ENCODE measurements at places on chromosomes 7 and 10.

GRCh38 chr7:50304911-50305582 is 531 bp downstream of the IKZF1 start:
- DNase-seq = no peak

DNA sequence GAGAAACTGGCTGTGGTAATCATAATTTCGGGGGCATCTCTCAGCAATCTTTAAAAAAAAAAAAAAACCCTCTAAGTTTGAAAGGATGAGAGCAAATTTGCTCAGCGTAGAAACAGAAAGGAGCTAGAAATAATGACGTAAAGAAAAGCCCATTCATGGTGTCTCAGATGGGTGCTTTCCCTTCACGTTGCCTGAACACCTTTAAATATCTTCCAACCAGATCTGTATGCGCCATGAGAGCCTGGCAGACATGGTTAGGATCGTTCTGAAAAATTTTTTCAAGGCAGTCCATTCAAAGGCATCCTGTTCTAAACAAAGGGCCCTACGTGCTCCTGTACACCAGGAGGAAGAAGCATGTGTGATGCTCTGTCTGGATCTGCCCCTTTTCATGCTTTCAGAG is 141.2 kb upstream of the C1QL3 start:
- DNase-seq = no peak

- no peak for DNase-seq
Observed at GRCh38 chr10:127834221-127834620, 58.5 kb downstream of the CLRN3 start.

DNA sequence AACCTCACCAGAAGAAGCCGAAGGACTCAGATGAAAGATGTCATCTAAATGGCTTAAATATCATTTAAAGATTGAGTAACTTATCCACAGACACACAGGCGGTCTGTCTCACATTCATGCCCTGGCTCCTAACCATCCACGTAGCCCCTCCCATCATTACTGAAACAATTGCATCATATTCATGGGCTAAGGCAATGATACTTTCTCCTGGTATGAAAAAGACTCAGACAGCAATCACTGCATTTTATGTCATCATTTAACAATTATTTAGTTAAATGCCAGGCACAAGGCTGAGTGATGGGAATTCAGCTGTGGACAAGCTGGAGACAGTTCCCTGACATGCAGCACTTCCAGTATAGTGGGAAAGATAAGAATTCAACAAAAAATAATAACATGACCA is 11.2 kb upstream of the TECTB start:
- DNase-seq = no peak

GRCh38 chr10:61400524-61400923 is 52.7 kb downstream of the TMEM26 start:
- DNase-seq = no peak

GRCh38 chr7:81873559-81873958 is 103.7 kb upstream of the HGF start:
- no peak for DNase-seq

GRCh38 chr10:70280099-70280498 is 3.7 kb downstream of the NPFFR1 start:
- no peak for DNase-seq

- DNase-seq = no peak
Observed at GRCh38 chr7:92634924-92635519, 44.8 kb upstream of the FAM133B start.

DNA sequence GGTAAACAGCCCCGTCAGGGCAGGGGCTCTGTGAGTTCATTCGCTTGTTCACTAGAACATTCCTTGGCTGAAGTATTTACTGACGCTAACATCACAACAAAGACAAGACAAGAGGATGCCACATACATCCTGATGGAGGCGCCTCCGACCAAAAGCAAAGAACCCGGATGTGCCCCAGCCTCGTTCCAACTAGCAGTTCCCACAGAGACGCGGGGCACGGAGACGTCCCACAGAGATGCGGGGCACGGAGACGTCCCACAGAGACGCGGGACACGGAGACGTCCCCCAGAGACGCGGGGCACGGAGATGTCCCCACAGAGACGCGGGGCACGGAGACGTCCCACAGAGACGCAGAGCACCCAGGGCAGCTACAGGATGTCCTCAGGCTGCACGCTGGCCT is 35.4 kb upstream of the CFAP46 start:
- no peak for DNase-seq

- no peak for DNase-seq
Observed at GRCh38 chr10:86446440-86446839, 75.2 kb downstream of the WAPL start.

GRCh38 chr7:93203496-93203895 is 22.8 kb downstream of the HEPACAM2 start:
- no peak for DNase-seq

- no peak for DNase-seq
Observed at GRCh38 chr7:143265017-143265693, 1.9 kb downstream of the GSTK1 start.

DNA sequence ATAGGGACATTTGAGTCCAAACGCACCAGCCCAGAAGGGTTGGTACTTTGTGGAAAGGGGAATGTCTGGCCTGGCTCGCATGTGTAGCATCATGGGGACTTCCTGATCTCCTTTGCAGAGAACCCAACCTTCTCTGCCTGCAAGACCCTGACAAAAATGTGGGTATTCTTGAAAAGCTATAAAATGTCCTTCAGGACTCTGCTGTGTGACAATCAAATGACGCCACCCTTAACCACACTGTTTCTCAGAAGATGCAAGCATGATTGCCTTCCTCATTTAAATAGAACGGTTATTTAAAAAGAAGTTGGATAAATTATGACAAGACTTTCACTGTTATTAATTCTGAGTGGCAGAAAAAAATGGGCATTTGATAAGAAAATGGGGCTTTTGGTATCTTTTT is 15.1 kb upstream of the GPR15LG start:
- DNase-seq = no peak

DNA sequence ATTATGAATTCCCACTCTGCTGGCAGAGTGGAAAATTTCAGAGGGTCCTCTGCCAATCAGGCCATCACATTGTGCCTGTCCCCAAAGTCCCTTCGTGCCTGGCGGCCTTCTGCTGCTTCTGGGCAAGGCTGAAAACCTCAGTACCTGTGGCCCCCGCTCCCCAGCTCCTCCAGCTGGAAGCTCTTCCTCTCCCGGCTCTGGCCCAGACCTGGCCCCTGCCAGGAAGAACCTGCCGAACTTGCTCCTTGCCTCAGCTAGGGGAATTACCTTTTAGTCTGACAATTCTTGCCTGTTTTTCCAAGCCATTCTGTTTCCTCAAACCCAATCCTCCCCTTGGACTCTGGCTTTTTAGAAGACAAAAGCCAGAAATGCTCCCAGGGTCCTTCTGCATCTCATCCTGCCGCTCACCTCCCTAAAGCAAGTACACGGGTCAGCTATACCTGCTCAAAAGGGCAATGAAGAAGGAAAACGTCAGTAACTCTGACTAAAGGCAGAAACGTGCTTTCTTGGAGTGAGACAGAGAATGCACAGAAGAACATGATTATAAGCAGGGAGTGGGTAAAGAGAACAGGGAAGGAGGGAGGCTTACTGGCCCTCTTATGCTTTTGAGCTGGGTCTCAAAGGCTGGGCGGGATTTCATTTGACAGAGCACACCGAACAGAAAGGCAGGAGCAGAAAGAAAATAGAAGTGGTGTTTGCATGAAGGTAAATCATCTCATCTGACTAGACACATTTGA is 28.1 kb upstream of the TRIL start:
- no peak for DNase-seq

- DNase-seq = peak; percentile 89
Observed at GRCh38 chr7:904847-905246, 28.5 kb downstream of the GET4 start.

- no peak for DNase-seq
Observed at GRCh38 chr10:131061216-131061615, 250.3 kb downstream of the TCERG1L start.

DNA sequence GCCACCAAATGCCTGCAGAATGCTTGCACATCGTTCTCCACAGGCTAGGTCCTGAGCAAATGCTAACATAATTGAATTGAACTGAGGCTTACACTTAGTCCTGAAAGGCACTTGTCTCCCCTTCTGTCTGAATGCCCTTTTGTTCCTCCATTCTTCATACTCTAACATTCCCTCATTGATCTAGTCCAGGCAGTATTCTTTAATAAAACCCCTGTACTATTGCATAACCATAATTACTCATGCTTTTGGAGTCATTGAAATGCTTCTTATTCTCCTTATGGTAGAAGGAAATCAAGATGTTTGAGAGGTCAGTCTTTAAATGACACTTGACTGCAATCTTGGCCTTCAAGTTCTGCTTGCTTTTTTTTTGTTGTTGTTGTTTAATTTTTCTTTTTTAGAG is 7.1 kb downstream of the PI4K2A start:
- peak; percentile 47 for DNase-seq

DNA sequence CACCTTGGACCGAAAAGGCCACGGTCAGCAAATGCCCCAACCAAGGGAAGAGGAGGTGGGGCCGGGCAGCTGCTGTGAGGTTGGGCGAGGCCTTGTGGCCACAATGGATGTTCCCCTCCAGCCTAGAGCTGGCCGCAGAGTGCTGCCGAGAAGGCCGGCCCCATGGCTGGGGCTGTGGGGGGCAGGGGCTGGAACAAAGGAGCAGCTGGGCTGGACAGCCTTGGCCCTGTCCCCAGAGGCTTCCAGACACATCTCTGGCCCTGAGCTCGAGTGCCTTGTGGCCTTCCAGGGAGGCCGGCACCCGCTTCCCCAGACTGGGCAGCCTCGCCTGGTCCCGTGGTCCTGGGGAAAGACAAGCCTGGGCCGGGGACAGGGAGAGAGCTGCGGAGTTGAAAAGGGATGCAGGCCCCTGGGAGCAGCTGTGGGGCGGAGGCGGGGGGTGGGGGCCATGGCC is 88.0 kb downstream of the PDGFA start:
- DNase-seq = no peak

DNA sequence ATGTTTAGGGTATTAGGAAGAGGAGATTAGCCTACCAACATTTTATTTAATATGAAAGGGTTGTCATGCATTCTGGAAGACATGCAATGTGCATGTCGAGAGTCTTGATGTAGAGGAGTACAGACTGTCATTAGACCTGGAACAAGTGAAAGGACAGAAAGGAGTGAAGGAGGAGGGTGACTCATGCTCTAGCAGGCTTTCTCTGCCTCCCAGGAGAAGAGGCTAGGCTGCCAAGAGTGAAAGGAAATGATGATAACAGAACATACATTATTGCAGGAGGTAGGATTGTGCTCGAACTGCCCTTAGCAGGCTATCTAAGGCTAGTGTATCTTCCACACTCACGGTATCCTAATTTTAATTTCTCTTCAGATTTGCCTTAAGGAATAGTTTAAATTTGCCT is 228.8 kb downstream of the EXOC4 start:
- DNase-seq = peak; percentile 42

DNA sequence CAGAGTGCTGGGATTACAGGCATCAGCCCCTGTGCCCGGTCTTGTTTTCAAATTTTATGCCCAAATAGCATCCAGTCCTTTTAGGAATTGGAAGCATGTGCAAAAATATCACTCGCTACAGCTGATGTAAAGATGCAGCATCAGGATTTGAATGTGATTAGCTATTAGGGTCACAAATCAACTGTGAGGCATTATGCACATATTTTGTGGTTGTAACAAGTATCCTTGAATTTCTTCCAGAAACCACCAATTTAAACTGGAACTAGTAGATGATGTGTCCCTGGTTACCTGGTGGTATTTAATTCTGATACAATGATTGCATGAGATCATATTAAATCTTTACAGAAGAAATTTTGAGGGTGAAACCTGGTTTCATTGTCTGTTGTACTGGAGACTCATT is 41.0 kb upstream of the ITGA8 start:
- DNase-seq = no peak

GRCh38 chr10:122102869-122103525 is 114.0 kb downstream of the TACC2 start:
- no peak for DNase-seq

DNA sequence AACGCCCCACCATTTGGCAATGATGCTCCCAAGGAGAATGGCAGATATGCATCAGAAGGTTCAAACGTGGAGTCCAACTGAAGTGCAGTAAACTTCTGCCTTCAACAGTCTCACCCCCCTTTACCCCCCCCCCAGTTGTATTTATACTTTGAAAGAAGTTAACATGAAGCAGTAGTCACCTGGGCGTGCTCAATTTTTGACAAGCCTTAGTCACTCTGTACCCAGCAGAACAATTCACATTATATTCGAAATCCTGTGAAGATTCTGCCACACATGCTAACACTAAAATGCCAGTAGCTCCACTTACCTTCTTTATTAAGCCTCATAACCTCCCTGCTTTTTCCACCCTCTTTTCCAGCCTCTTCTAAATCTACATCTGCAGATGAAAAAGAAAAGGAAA is 894 bp downstream of the ATXN7L1 start:
- DNase-seq = no peak

- peak; percentile 98 for DNase-seq
Observed at GRCh38 chr7:55254596-55255495, 110.3 kb upstream of the LANCL2 start.

- DNase-seq = no peak
Observed at GRCh38 chr7:90262438-90262837, 17.5 kb downstream of the CFAP69 start.

GRCh38 chr7:119392-120163 is 72.8 kb upstream of the FAM20C start:
- no peak for DNase-seq

DNA sequence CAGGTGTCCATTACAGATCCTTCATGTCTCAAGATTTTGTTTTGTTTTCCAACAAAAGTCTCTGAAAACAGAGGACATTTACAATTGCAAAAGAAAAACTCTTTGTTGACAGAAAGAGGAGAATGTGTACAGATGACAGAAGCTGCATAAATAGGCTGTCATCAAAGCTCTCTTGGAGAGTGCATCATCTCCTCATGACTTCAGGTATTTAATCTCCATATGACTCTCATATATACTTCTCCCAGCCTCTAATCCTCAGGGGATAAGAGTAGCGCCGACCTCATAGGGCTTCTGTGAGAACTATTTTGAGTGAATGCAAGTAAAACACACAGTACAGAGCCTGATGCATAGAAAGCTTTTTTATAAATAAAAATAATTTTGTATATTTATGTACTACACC is 48.1 kb upstream of the SEPTIN7 start:
- no peak for DNase-seq

GRCh38 chr7:158596309-158596708 is 8.7 kb upstream of the PTPRN2 start:
- no peak for DNase-seq

- no peak for DNase-seq
Observed at GRCh38 chr7:57399972-57400371, 50.0 kb upstream of the ZNF716 start.

- DNase-seq = no peak
Observed at GRCh38 chr7:26696161-26696560, 168.2 kb downstream of the SKAP2 start.

DNA sequence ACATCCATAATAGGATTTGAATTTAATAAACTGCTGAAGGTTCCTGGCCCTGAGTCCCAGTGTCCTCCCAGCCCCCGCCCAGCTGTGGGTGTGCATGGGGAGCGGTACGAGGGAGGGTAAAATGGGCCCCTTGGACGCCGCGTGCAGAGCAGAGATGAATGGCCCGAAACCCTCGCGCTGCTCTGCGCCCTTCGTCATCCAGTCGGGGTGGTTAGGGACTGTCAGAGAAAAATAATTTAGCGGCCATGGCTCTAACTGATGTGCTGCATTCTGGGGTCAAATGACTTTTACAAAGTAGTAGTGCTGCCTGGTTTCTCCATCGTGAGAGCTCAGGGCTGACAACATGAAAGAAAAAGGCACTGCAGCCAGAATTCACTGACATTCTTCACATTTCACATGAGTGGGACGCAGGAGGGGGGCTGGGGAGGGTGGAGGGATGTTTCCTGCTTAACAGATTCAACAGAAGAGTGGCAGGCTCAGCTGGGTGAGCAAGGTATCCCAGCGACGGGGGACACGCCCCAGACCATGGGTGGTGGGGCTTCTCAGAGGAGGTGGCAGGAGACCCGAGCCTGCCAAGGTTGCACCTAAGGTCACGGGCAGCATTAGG is 304.5 kb downstream of the WDR37 start:
- no peak for DNase-seq
